Cardiac septum (tissue), 1 donor: ENCODE measurements at places on chromosomes 2 and 18.
A peak's percentile ranks its signal among the peaks of the same experiment; 100 is the strongest.

GRCh38 chr2:163351143-163351542 is 384.7 kb downstream of the FIGN start:
- DNase-seq = no peak

- DNase-seq = peak; percentile 89
These were observed 36.4 kb downstream of the RAMP1 start for GRCh38 chr2:237895544-237896506.

DNA sequence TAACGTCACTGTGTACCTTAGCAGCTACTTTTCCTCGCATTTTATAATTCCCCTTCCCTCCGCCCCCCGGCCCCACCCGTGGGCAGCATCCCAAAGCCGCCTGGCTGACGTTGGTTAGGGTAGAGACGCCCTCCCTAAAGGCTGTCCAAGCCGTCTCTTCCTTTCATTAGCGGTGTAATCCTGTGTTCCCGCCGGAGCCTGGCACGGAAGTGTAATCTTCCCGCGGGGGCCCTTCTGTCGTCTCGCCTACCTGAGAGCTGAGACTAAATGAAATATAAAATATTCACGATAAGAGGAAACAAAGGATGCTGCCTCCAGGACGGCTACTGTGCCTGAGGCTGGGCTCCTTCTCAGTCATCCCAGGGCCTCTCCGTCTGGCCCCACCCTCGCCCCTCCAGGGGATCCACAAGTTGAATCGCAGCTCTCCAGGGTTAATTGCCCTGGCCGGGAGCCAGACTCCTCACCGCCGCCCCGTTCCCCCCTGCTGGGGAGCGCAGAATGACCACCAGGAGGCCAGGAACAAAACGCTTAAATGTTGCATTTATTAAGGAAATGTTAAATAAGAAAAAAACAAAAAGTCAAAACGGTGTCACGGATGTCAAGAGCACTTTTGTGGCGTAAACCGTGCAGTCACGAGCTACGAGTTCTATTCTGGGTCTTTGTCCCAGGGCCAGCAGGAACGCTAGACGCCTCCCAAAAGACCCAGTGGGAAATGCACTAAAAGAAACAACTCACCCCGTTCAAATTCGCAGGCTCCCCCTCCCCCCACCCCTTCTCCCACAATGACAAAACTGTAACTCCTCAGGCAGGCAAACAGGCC is 1.5 kb downstream of the RPRM start:
- no peak for DNase-seq

GRCh38 chr2:39158351-39158750 is 37.5 kb upstream of the SOS1 start:
- DNase-seq = no peak

- DNase-seq = no peak
These were observed 713.7 kb downstream of the TSN start for GRCh38 chr2:122469147-122469546.
